ENCODE measurements at places on chromosomes 6 and 20. TPM values are rescaled to one million over a fixed set of nuclear protein-coding genes. Genes with fewer than 3 reads are reported as not detected.

FANCE gene
- 3.7 TPM for total RNA-seq

DNA sequence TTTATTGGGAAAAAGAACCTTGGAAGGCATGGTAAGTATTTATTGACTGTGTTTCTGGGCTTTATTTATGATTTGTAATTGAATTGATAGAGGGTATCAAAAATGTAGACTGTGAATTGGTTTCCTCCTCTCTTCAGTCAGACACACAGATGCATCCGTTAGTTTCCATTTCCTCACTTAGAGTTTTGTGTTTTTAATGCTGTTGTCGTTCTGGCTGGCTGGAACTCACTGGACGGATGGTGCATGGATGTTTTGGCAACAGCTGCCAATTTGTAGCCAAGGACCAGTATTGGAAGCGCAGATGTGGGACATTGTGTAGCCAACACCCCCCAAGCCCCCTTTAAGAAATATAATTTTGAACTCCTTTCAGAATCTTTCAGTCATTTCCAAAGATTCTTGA lies 134.5 kb downstream of the JARID2 start:
- H3K27me3 ChIP-seq: no peaks in the 10 kb centered on the region
- DNase-seq: no peak
- peak overlapping the region; percentile 78 for H3K27ac ChIP-seq
- H3K36me3 ChIP-seq: peaks cover 2% of the 10 kb centered on the region
- peaks cover 29% of the 10 kb centered on the region for H3K4me1 ChIP-seq

SCRT2 gene
- not detected for total RNA-seq

DNA sequence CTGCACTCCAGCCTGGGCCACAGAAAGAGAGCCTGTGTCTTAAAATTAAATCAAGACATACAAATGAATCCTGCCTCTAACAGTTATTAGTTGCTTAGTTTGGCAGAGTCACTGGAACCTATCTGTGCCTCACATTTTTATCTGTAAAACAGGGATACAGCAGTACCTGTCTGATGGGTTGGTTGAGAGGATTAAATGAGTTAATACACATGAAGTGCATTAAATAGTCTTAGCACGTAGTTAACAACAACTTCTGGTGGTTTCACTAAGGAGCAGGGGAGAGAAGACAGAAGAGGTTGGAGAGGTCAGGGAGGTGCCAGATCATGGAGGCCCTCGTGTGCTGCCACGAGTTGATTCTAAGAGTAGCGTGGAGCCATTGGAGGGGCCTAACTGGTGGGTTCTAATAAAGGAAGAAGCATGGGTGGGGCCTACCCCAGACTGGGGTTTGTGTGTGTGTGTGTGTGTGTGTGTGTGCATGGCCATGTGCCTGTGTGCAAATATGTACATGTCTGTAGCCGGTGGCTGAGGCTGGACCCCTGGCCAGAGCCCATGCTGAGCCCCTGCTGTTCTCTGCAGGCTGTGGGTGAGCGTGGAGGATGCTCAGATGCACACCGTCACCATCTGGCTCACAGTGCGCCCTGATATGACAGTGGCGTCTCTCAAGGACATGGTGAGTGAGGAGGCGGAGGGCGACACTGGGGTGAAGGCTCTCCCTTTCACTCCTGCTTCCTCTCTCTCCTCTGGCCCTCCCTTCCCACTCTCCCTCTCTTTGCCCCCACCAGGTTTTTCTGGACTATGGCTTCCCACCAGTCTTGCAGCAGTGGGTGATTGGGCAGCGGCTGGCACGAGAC lies 9.1 kb downstream of the RBCK1 start:
- H3K27me3 ChIP-seq: no peaks in the 10 kb centered on the region
- DNase-seq: no peak
- peaks cover 10% of the 10 kb centered on the region for H3K36me3 ChIP-seq
- no peak overlapping the region for H3K27ac ChIP-seq
- peaks cover 24% of the 10 kb centered on the region for H3K4me1 ChIP-seq
